Midbrain (tissue), 1 donor: ENCODE measurements at places on chromosomes 7 and 10.

DNA sequence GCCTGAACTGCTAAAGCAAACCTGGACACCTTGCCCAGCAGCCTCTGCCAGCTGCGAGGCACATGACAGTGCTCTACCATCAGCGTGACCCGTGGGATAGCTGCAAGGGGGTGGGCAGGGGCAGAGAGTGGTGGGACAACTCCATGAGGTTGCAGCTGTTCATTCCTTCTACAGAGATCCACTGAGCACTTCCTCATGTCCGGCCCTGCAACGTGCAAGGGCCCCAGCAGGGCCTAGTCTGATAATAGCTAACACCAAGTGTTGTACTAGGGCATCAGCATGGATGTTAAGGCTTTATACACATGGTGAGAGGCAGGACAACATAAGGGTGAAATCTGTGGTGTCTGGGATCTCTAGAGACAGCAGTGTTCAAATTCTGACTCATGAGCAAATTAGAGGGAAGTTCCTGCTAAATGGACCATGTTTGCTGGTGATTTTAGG, 14.3 kb downstream of the NOD1 start:
- no peak for DNase-seq

DNA sequence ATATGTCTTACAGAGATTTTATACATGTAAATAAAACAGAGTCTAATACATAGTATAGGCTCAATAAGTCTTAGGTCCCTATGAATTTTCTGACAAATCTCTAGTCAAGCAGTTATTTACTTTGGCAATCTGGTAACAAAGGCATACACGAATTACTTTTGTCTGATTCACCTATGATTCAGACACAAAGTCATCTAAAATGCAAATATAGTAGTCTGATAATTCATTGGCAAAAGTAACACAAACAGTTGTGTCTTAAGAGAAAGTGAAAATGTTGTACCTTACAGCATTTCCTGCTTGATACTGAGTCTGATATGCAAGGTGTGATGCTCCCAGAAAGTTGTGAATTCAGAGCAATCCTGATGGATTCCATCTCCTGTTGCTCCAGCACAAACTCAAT, 209.4 kb upstream of the PRSS1 start:
- no peak for DNase-seq

DNA sequence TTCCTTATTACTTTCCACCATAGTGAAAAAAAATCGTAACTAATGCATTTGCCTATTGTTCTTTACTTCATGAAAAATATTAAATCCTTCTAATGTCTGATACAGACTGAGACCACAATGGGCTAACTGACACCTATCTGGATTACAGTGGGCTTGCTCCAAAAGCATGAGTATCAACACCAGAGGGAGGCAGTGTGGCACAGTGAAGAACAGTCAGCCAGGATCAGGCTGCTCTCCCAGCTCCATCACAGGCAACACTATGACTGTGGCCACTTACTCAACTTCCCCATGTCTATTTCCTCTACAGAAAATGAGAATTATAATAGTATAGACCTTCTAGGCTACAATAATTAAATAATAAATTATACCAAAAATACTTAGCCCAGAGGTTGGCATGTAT, 97.2 kb downstream of the SLC25A13 start:
- DNase-seq: no peak

GRCh38 chr7:16066805-16067459, 354.4 kb downstream of the CRPPA start:
- no peak for DNase-seq

DNA sequence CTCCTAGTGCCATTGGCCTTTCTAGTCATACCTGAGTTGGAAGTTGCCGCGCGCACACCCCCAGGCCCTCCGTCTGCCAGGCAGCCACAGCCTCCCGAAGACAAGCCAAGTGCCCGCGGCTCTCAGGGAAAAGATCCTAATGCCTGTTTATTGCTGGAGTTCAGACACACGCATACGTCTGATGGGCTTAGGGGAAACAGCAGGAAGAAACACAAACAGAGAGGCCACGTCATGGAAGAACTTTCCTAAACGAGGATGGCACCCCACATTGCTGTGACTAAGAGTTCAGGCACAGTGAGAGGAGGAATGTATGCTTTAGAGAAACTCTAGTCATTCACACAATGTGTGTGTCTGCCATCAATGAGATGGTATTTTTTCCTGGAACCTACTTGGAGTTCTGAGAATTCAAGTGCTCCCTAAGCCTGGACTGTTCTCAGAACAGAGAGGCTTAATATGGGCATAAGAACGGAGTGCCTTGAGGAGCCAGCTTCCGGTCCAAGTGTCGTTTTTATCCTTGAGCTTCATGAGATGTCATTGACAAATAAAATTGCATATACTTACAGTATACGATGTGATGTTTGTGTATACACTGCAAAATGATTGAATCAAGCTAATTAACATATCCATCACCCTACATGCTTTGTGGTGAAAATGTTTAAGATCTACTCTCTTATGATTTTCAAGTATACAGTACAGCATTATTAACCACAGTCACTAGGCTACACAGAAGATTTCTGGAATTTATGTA, 11.6 kb upstream of the RBP3 start:
- no peak for DNase-seq

DNA sequence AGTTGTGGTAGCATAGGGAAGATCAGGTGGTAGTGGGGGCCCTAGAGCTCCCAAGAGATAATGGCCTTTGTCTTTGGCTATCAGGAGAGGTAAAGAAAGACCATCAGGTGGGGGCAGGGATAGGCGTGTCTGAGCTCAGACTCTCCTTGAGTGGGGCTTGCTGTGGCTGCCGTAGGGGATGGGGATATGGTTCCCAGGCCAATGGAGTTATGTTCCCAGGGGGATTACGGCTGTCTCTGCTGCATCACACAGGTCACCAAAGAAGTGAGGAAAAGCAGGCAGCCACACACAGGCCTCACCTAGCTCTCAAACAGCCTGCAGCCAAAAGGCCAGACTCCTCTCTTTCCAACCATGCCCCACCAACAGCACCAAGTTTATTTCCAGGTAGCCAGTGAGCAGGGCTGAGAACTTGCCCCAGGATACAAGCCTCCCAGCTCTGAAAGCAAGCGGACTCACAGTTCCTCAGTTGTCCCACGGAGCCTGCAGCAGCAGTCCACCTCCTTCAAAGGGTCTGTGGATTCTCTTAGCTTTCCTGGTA, 37.6 kb upstream of the C1QL3 start:
- no peak for DNase-seq

DNA sequence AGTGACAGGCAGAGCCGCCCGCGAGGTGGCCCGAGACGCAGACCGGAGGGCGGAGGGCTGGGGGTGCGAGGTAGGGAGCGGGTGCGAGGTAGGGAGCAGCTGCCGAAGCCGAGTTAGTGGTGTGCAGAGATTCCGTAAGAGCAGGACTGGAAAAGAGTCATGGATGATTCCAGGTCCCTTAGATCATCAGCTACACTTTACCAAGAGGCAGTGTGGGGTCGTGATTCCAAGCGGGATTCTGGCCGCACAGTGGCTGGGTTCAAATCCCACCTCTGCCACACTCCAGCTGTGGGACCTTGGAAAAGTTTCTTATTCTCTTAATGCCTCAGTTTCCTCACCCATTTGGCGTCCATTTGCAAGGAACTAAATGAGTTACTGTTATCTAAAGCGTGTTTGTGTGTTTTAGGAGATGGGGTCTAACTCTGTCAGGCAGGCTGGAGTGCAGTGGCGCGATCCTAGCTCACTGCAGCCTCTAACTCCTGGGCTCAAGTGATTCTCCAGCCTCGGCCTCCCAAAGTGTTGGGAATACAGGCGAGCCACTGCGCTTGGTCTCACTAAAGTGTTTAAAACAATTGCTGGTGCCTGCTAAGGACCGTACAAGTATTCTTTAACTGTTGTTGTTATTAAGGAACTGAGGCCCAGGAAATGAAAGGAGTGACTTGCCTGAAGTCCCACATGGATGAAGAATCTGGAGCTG, 1.1 kb downstream of the NDUFB2 start:
- no peak for DNase-seq

- DNase-seq: no peak
These were observed 12.1 kb downstream of the IL15RA start for GRCh38 chr10:5965266-5965665.

DNA sequence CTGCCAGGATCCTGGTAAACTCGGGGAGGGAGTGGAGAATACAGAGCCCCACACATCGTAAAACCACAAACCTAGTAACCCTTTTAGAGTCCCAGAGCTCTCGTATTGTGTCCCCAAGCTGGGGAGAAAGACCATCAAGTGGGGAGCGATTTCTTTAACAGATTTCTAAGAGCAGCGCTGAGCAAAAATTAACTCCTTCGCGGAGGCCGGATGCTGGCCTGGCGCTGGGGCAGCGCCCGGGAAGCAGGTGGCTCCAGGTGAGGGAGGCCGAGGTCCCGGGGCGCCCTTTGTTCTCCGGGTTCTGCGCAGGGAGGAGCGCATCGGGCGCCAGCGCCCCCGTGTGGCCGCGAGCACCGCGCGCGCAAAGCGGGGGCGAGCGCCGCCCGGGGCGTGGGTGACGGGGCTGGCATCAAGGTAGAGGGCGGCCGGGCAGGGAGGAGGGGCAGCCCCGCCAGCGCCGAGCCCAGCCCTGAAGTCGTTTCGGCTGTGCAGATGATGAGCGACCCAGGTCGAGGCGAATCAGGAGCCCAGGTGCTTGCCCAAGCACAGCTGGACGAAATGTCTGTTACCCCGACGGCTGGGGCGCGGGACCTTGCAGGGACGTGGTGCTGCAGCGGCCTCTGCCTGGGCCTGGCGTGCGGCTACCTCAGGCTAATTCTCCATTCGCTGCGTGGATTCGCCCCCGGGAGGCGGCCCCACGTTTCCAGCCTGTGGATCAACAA, 10.4 kb upstream of the FGFR2 start:
- peak; percentile 68 for DNase-seq

DNA sequence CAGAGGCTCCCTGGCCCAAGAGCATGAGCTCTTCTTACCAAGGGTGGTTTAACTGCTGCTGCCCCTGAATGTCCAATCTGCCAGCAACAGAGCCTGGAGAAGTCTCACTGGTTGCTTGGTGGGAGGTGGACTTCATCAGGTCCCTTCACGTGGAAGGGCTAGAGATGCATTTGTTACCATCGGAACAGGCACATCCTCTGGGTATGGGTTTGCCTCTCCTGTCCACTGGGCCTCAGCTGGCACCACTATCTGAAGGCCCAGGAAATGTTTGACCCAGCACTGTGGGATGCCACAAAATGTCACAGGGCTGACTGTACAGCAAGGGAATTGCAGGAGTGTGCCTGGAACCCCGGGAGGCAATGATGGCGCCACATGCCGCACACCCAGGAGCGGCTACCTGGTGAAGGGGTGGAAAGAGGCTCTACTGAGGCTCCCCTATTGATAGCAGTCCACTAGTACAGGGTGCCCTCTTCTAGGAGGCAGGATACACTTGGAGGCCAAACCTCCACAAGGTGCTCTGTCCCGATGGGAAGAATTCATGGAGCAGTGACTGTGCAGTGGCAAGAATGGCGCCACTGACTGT, 603.1 kb upstream of the MGMT start:
- DNase-seq: no peak

- DNase-seq: no peak
These were observed 20.1 kb downstream of the CYTH3 start for GRCh38 chr7:6252341-6252746.

DNA sequence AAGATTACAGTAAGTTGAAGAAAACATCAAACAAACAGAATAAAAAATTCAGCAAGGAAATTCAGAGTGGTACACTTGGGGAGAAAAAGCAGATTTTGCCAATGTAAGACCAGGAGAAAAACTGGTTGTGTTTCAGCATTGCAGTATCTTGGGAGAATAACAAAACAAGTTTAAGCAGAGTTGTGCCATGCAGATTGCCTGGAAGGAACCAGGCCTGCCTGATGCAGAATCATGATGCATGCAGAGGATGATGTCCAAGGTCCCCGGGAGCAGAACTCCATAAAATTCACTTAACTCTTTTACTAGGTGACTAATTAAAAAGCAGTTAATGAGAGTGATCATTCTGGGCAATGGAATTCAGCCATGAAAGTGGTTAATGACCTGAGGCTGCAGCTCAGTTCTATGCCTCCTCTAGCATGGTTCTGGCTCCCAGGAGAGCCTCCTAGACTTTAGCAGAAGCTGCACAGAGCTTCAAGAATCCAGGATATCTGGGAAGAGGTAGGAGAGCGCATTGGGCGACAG, 379.7 kb upstream of the C7orf33 start:
- DNase-seq: no peak

GRCh38 chr10:73837072-73837471, 25.7 kb upstream of the NDST2 start:
- no peak for DNase-seq

DNA sequence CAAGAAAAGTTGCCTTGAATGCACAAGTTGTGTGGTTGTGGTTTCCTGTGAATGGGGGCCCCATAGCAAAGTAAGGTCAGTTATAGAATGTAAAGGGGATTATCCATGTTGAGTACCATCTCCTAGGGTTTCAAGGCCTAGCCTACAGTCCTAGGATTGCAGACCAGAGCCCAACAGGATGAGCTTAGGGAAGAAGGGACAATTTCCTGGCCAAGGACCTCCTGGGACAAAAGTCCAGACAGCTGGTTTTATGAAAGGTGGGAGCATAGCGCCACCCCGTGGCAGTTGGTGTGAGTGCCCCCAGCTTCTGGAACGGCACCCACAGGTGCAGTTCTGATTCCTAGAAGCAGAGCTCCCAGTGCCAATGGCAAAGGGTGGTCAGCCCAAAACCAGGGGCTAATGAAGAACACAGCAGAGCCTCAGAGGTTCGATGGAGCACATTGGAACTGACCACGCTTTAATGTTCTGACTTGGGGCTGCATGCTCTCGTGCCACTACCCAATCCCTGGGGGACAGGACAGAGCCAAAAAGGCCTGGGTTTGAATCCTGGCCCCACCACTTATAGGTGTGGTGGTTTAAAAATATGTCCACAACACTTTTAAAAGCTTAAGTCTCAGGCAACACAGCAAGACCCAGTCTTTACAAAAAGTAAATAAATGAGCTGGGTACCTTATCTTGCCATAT, 25.8 kb upstream of the TMEM120A start:
- DNase-seq: peak; percentile 55

DNA sequence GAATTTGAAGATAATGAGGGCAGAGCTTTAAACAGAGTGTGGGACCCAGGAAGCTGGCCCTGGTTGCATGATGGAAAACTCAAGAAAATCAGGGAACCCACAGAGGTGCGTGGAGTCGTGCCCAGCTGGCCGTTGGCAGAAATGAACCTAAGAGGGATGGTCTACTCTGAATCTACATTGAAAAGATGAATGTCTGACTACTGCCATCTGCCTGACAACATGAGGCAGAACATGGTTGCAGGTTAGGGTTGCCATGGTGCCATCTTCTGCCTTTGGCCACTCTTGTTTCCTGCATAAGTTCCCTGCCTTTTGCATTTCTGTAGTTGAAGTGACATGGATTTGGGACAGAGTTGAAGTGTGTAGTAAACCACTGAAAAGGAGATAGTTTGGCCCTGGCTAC, 138.5 kb upstream of the COBL start:
- no peak for DNase-seq
